ENCODE measurements at places on chromosomes 2 and 18.

GRCh38 chr18:22485808-22486244, 68.1 kb upstream of the CTAGE1 start:
- DNase-seq: no peak

GRCh38 chr2:11077411-11077810, 77.9 kb upstream of the SLC66A3 start:
- DNase-seq: no peak

DNA sequence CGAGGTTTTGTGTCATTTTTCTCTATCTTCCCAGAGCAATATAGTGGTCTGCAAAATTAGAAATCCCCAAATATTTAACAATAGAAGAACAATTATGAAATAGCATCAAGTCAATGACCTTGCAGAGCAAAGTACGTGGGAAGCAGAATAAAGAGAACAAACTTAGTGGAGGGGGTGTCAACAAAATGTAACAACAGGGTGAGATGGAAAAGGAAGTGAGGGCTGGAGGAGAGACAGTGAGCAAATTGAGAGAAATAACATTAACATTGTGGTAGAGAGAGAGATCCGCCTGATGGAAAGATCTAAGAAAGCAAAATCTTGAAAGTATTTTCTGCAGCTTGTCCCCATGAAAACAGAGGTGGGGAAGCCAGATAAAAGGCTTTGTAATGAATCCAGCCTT, 23.4 kb downstream of the ARHGAP15 start:
- no peak for DNase-seq

DNA sequence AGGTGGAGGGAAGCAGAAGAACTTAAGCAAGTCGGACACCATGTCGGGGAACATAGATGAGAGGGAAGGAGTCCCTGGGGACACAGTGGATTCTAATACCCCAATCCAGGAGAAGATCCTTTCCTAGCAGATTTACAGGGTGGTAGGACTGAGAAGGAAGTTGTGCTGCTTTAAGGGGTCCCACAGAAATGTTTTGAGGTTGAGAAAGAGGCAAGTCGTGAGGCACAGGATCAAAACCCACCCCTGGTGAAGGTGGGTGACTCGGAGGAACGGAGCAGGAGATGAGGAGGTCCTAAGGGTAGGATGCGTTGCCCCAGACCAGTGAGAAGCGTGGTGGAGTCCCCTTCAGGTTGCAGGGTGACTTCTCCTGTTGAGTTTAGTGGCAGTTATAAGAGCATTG, 32.7 kb downstream of the DCDC2C start:
- DNase-seq: no peak

DNA sequence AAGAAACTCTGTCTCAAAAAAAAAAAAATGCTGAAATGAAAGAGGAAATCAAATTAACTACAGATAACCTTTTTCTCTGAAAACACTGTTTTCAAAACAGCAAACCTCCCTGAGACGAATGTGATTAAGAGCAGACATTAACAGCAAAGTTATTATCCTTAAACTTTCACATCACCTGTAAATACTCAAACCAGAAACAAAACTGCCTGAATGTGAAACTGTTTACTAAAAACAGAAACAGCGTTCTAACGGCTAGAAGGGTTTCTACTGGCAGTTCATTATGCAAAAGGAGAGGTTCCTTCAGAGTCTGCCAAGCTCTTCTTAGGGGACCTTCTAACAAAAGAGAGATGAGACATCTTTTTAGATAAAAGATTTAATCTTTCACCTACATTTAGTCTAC, 45.9 kb downstream of the PNO1 start:
- no peak for DNase-seq

DNA sequence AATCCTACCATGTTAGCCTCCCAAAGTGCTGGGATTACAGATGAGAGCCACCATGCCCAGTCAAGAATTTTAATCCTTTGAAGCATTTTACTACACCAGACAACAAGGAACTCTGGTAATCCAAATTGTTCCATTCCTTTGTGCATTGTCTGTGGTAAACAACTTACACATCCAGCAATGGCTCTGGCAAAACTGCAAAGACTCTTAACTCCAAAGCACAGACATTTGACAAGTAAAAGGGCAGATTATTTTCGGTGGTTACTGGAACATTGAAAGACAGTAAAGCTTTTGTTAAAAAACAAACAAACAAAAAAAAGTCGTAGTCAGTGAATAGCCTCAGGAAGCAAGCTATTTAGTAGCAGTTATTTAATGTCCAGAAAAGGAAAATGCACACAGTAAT, 33.2 kb upstream of the RMND5A start:
- DNase-seq: no peak

DNA sequence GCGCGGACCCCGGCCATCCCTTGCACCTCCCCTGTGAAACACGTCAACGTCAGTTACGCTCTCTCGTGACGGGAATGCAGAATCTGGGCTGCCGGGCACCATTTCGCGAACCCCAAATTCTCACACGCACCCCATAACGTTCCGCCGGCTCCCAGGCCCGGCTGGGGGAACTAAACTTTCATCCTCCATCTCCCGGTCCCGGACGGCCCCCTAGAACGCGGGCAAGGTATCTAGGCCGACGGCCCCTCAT, 544 bp downstream of the DNAJC27 start:
- DNase-seq: no peak

GRCh38 chr18:78998371-78999071, 18.9 kb downstream of the SALL3 start:
- no peak for DNase-seq

- DNase-seq: no peak
These were observed 11.3 kb downstream of the SCTR start for GRCh38 chr2:119512946-119513345.

DNA sequence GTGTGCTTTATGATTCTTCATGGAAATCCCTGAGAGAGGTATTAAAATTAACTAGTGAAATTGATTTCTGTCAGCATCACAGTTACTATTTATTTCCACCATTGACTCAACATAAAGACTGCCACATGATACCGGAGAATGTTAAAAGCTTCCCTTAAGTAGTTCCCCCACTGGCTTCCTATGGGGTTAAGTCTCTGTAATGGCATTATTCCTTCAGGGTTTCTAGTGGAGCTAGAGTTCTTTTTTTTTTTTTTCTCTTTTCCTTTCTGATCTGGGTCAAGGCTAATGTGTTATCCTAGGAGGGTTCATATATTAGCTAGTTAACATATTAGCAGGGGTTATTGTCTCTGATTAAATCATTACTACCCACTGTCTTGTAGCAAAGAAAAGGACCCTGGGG, 1919.1 kb upstream of the PIK3C3 start:
- no peak for DNase-seq

- DNase-seq: no peak
These were observed 8.5 kb downstream of the RAX start for GRCh38 chr18:59264651-59265245.

DNA sequence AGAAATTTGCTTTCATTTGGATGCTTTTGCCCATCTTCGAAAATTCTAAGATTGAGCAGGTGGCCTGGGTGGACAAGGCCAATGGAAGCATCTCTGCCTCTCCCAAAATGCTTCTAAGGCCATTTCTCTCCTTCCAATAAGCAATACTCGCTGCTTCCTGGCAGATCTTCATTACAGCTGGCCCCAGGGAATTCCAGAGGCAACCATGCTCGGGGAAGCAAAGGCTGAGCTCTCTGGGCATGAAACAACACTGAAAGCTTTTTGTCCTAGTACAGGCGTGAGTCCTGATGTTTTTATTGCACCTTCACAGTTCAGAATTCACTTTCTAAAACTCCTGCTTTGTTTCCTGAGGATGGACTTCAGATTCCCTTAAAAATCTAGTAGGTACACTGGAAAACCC, 11.8 kb upstream of the NEDD4L start:
- DNase-seq: no peak

- no peak for DNase-seq
These were observed 276.6 kb downstream of the AGPS start for GRCh38 chr2:177669201-177669600.

DNA sequence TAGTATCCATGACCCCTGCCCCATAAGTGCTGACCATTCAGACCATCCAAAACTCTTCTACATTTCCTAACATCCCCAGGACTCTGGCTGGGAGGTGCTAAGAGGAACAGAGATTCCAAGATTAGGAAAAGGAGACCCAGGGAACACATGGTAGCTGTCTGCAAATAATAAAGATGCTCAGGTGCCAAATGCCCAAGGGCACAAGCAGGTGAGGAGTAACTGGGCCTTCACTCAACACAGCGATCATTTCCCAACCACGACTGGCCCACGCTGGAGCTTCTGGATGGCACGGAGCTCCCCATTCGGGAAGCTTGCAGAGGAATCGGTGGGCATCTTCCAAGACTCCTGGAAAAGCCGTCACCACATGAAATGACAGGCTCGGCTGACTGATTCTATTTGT, 255.9 kb upstream of the SMIM21 start:
- DNase-seq: no peak

DNA sequence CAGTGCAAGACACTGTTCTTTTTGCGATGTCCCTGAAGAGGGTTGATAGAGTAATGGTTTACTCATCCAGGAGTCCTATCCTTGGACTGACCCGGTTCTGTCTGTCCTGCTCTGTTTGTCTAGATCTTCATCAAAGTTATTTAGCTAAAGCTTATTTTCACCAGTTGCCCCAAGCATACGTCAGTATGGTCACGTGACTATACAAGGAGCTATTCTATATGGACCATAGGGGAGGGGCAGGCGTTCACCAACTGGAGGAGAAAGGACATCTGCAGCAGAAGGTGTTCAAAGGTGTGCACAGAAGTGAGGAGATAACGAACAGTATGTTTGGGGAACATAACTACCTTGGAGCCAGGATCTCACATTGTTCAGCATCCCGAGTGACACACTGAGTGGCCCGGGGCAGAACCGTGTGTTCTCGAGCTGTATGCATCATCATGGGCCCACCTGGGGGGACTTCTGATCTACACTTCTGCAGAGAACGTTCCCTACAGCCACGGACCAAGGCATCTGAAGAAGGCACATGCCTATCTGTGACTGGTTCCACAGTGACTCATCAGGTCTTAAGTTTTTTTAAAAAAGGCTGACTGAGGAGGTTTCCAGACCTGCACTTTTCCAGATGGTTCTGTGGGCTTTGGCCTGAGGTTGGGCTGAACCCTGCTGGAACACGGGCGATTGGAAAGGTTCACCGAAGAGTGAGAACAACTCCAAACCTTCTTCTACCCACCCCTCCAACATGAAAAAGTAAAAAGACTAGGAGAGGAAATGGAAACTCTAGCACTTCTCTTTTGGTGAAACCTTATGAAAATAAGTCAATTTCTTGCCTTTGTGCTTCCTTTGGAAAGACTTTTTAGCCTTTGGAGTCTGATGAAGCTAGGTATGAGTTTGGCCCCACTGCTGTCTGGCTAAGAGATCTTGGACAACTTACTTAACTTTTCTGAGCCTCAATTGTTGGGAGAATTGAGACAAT, 68.6 kb upstream of the YWHAQ start:
- no peak for DNase-seq

- DNase-seq: no peak
These were observed 126.8 kb downstream of the ACOXL start for GRCh38 chr2:110858993-110859701.

Data from activated gamma-delta T cell treated with Interleukin-2 at 50 U/mL for 16 hours (primary cell).